ENCODE measurements at places on chromosomes 1 and 21. TPM values are rescaled to one million over a fixed set of nuclear protein-coding genes. Genes with fewer than 3 reads are reported as not detected.
A peak's percentile ranks its signal among the peaks of the same experiment; 100 is the strongest.

The PEX11B gene
- polyA plus RNA-seq, result 42.5 TPM

GRCh38 chr1:35001743-35002142 lies 16.6 kb upstream of the TMEM35B start:
- DNase-seq, result no peak

The IL10 gene
- polyA plus RNA-seq, result not detected

The VCAM1 gene
- 1.8 TPM for polyA plus RNA-seq

The TIE1 gene
- 629 TPM for polyA plus RNA-seq

The ARV1 gene
- 10.8 TPM for polyA plus RNA-seq

DNA sequence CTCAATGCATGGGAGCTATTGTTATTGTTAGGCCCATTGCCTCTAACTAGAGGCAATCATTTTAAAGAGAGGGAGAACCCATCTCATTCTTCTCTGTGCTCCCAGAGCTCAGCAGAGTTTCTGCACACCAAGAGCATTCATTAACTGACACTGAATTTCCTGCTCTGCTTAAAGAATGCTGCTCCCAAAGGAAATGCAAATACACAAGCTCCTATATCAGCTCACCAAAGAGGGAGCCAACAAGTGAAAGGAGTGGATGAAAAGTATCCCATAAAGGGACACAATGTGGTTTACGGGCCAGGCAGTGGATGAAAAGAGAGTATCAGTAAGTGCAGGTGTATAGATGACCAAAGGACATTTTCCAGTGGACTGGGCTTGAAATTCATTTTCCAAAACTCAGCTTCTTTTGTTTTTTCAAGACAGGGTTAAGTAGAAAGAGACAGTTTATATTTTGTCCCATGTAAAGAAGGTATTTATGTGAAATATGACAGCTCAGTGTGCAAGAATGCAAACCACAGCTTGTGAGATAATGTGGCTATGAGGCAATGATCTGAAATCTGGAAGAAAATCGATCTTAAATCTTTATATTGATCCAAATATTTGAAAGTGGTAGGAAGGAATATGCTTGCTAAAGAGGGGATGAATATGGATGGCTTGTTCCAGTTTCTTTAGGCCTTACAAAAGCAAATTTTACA lies 207.7 kb upstream of the CAMK1G start:
- DNase-seq, result no peak

GRCh38 chr21:42444745-42445059 lies 41.0 kb downstream of the UBASH3A start:
- no peak for DNase-seq

DNA sequence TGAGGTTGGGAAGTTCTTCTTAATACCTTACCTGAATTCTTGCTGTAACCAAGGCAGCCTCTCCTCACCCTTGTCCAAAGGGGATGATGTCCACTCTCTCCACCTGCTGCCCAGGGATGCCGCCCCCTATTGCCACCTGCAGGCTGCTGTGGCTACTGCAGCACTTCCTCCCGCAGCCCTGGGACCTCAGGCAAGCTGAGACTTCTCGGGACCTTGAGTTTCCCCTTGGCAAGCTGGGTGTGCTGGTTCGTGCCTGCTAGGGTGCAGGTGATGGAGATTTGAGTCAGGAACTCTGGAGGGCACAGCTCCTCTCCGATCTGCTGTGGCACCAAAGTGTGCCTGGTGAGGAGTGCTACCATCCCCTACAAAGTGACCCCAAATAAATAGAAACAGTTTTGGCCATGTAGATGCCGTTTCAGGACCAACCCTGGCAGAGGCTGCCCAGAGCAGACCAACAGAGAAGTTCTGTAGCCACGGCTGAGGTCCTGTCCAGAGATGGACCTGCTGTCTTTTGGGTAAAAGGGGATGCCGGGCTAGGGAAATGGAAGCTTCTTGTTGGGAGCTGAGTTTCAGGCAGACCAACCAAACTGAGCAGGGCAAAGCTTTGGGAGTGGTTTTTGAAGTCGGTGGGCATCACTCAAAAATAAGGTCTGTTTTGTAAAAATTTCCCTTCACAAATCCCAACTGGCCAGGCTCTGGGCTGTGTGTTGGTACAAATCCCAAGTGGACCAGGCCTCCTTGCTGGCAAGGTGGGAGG lies 31.7 kb downstream of the RUNX3 start:
- peak; percentile 46 for DNase-seq

DNA sequence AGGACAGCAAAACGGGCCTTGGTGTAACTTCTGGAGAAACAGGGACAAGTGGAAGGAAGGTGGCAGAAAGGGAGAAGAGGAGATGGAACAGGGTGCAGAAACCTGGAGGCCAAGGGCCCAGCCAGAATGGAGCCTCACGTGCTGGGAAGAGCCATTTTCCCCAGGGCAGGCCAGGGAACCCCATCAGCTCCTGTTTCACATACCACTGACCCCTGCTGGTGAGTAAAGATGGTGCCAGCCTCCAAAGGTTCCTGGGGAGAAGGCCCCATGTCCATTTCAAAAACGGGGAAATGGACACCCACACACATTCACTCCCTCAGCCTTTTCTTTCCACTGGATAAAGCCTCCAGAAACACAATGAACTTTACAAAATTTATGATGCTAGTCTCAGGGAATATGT lies 57.6 kb upstream of the JUN start:
- DNase-seq, result no peak

GRCh38 chr1:48006264-48006663 lies 9.1 kb upstream of the TRABD2B start:
- no peak for DNase-seq

- DNase-seq, result no peak
These were observed 3.6 kb downstream of the YBEY start for GRCh38 chr21:46289655-46290179.

DNA sequence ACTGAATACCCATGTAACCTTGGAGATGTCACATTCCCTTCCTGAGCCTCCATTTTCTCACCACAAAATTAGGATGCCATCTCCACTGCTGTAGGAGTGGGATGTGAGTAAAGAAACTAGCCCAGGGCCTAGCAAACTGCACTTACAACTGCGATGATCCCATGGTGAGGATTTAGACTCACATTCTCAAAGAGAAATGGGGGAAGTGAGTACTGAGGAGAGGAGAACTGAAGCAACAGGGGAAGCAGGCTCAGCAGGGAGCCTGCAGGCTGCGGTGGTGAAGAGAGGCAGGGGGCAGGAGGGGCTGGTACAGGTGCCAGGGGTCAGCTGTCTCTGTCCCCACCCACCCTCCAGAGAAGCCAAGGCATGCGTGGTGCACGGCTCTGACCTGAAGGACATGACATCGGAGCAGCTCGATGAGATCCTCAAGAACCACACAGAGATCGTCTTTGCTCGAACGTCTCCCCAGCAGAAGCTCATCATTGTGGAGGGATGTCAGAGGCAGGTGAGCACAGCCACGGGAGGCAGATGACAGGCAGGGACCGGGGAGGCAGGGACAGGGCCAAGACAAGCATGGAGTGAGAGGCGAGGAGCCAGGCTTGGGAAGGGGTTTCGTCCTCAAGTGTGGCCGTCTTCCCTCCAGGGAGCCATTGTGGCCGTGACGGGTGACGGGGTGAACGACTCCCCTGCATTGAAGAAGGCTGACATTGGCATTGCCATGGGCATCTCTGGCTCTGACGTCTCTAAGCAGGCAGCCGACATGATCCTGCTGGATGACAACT lies 16.4 kb upstream of the ATP1A4 start:
- DNase-seq, result no peak

The HOOK1 gene
- not detected for polyA plus RNA-seq

GRCh38 chr1:10187026-10187334 lies 23.4 kb upstream of the KIF1B start:
- no peak for DNase-seq

The CFHR1 gene
- polyA plus RNA-seq, result 0.13 TPM

DNA sequence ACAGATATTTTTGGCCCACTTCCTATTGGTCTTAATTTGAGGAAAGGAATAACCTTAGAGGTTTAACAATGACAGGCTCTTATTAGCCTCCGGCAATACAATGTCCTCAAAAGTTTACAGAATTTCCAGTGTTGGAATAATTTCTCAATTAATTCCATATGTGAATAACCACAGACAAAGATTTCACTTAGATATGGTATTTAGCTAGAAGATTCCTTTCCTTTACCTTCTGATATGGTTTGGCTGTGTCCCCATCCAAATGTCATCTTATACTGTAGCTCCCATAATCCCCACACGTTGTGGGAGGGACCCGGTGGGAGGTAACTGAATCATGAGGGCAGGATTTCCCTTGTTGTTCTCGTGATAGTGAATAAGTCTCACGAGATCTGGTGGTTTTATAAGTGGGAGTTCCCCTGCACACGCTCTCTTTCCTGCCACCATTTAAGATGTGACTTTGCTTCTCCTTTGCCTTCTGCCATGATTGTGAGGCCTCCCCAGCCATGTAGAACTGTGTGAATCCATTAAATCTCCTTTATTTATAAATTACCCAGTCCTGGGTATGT lies 54.9 kb upstream of the RGS7 start:
- no peak for DNase-seq
